Inflammatory macrophage treated with lipopolysaccharide for 4 hours (primary cell): ENCODE measurements at places on chromosomes 6 and 20.

DNA sequence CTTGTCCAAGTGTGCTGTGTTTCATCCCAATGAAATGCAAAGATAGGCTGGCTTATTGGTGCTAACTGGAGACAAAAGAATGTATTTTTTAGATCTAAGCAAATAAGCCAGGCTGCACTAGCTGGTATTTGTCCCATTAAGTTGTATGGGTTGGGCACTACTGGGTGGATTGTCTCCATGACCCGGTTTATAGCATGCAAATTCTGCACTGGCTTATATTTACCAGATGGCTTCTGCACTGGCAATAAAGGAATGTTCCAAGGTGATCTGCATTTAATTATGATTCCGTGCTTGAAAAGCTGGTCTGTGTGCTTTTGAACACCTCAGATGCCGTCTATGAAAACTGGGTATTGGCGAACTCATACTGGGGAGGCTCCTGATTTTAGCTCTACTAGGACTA, 61.4 kb upstream of the MOCS1 start:
- no peak for DNase-seq

GRCh38 chr20:45878076-45878761, 2.8 kb upstream of the ZSWIM1 start:
- DNase-seq: no peak

- no peak for DNase-seq
These were observed 158.3 kb upstream of the CST7 start for GRCh38 chr20:24790746-24791283.

- DNase-seq: peak; percentile 77
These were observed 10.6 kb upstream of the DLK2 start for GRCh38 chr6:43465948-43466347.

- no peak for DNase-seq
These were observed 612 bp downstream of the TNNC2 start for GRCh38 chr20:45826381-45827019.

- DNase-seq: no peak
These were observed 67.6 kb downstream of the NUDT3 start for GRCh38 chr6:34324738-34325444.

- no peak for DNase-seq
These were observed 88.6 kb downstream of the FOXA2 start for GRCh38 chr20:22495789-22496188.

DNA sequence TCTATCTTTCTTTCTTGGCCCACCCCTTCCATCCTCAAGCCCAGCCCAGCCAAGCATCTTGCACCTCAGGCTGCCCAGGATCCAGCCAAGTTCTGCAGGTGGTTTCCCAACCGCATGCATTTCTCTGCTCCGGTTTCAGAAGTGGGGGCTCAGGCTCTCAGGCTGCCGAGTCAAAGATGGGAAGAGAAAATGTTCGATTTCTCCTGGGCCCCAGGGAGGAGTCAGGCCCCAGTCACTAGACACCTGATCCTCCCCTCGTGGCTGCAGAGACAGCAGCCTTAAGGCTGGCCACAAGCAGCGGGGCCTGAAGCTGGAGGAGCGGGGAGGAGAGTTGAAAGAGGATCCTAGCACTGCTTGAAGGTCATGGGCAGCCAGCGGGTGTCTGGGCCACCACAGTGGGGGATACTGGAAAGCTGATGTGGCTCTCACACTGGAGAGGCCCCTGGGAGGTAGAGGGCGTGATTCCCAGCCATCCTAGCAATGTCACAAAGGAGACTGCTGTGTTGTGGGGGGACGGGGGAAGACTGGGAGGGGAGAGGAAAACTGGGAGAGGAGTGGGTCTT, 42.2 kb upstream of the ZFAND3 start:
- no peak for DNase-seq

DNA sequence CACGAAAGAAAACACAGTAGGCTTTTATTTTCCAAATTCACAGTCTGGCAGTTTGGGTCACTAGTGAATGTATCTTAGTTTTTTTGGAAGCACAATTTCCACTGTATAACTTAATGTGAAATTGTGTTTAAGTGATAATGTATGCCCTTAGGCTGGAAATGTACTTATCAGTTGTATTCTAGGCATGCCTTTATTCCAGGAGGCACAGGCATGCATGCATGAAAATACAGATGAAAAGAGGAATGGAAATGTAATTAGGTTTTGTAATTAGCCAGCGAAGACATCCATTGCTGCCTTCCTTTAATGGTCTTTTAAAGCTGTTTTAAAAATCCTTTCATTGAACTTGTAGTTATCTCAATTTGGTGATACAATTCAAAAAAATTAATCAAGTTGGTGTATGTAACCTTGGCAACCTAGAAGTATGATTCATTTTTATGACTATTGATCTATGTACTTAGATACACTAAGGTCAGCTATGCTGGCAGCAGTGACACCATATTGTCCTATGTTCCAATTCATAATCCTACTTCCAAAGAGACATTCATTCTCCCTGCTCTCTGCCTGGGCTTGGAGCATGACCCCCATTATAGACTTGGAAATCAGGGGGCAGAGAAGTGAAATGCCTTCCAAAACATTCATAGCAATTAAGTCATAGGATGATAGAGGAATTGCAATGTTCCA, 73.1 kb downstream of the SNAP25 start:
- no peak for DNase-seq

DNA sequence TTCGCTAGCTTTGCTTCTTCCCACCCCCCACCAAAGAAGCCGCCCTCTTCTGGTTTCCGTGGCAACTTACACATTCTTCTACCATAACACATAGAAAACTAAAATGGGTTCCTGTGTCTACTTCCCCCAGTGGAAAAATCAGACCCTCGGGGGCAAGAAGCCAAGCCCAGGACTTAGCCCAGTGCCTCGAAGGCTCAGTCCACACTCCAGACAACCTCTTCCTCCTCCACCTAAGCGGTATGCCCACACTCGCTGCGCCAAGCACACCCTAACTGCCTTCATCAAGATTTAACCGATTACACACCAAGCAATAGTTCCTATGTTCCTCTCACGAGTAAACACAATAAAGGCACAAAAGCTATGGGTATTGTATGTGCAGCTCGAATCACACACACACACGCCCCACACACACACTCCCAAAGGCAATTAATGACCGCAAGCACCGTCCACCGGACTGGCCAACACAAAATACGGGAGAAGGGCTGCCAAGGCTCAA, 537 bp downstream of the PPIL4 start:
- DNase-seq: peak; percentile 67

GRCh38 chr20:12682613-12683012, 326.2 kb upstream of the SPTLC3 start:
- DNase-seq: no peak

- DNase-seq: no peak
These were observed 93.2 kb downstream of the IRF4 start for GRCh38 chr6:484746-485145.

DNA sequence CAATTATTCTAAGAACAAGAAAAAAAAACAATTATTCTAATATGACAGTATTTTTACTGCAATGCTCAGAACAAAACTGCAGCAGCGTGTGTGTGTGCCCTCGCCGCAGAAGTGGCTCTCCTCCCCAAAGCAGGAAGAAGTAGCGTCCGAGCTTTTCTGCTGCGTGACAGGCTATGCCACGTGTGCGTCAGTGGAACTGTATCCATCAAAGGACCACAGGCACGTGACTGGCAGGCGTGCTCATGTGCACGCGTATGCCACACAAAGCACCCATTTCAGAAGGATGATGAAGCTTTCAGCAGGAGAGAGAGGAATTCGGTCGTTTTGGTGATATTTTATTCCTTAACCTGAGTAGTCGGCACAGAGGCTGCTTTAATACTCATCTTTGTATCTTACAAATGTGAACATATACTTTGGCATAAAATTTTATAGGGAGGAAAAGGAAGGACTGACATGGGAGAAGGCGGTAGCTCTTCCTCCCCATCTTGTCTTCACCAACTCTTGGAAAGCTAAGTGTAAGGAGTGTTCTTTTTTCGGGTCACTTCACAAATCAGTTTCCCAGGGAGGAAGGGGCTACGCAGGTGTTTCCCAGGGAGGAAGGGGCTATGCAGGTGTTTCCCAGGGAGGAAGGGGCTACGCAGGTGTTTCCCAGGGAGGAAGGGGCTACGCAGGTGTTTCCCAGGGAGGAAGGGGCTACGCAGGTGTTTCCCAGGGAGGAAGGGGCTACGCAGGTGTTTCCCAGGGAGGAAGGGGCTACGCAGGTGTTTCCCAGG, 3.4 kb downstream of the TCFL5 start:
- DNase-seq: no peak

DNA sequence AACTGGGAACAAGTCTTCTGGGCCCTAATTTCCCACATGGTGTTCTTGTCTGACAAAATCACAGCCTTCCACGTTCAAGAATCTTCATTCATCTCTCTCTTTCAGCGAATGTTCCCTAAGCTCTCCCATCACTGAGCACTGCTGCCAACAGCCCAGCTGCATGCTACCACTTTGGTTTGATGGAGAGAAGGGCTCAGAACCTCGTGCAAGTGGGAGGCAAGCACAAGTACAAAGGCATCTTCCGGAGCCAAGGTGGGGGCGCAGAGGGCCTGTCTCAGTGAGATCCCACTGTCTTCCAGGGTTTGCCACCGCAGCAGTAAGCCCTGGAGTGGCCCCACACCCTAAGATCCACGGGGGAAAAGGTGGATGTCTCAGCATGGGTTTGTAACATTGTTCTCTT, 17.2 kb downstream of the DLL1 start:
- no peak for DNase-seq

- no peak for DNase-seq
These were observed 44.9 kb downstream of the GINS1 start for GRCh38 chr20:25452333-25452732.

DNA sequence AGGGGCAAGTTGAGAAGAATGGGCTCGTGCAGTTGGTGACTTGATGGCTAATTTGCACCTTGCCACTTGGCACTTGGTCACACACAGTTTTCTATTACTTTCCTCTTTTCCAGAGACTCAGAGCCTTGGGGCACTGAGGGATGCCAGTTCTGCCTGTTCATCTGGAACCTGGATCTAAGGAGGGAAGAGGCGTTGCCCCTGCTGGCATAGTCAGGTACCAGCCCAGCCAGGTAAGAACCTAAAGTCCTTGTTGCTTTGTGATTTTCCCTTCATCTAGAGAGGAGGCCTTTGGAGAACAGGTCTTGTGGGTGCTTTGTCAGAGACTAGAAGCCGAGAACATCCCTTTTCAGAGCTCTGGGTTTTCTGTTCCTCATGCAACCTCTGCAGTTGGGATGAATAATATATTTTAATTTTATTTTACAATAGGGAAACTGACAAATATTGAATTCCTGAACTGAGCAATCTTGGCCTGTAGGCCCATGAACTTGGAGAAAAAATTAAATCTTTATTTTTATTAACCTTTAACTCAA, 11.4 kb downstream of the SYTL3 start:
- DNase-seq: peak; percentile 27

DNA sequence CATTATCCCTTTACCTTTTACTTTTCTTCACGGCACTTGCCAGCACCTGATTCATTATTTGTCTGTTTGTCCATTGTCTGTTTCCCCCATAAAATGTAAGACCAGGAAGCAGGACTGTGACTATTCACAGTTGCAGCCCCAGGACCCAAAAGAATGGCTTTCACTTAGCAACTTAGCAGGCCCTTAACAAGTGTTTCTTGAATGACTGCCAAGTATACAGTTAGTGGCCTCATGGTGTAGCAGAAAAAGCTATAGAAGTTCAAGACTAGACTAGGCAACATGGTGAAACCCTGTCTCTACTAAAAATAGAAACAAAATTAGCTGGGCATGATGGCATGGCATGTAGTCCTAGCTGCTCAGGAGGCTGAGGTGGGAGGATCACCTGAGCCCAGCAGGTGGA, 4.3 kb downstream of the SLC26A8 start:
- DNase-seq: no peak

GRCh38 chr6:104486035-104486434, 373.7 kb downstream of the HACE1 start:
- DNase-seq: no peak

DNA sequence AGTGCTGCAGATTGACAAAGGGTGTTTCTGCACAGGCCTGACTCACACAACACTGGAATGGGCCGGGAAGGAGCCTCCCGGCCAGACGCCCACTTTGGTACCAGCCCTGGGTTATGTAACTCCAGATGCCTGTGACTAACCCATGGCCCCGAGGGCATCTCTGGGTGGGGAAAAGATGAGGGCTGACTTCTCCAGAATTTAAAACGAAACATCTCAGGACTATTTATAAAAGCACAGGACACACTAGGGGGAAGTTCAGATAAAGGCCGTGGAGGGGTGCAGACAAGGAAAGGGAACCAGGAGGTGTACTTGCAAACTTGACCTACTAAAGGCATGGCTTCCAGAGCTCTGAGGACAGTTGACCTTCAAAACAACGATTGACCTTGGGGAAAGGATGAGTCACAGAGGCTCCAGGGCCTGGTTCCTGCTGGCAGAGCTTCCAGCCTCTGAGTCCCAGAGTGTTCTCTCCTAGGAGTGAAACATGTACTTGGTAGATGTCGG, 196.9 kb downstream of the NFATC2 start:
- peak; percentile 83 for DNase-seq

GRCh38 chr6:166950443-166950821, 5.9 kb downstream of the RNASET2 start:
- DNase-seq: peak; percentile 81

GRCh38 chr20:25033265-25033923, 24.5 kb downstream of the ACSS1 start:
- no peak for DNase-seq

DNA sequence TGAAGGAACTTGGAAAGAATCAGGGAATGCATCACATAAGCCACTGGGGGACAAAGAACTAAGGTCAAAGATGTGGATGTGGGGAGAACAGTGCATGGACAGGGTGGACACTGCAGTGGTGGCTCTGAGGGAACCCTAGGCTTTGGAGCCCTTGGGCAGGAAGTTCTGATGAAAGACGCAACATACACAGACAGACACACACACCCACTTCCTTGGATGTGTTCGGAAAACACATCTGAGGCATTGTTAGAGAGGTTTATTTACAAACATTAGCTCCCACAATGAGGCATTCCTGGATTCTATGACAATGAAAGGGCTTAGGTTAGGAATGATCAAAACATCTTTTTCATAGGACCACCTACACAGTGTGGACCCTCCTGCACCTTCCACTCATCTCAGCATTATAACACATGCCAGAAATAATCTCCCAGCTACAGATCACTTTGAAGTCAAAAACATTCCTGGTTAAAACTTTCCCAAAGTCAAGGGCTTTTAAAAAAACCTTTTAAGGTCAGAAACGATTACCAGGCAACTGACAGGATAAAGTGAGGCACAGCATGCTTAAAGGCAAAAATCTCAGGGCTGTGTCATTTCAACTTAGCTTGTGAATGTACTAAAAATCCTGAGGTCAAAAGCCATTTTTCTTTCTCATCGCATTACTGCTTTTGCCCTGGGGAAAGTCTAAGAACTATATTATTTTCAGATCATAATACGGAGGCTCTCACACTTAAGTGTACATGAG, 6.4 kb upstream of the METTL24 start:
- DNase-seq: no peak

DNA sequence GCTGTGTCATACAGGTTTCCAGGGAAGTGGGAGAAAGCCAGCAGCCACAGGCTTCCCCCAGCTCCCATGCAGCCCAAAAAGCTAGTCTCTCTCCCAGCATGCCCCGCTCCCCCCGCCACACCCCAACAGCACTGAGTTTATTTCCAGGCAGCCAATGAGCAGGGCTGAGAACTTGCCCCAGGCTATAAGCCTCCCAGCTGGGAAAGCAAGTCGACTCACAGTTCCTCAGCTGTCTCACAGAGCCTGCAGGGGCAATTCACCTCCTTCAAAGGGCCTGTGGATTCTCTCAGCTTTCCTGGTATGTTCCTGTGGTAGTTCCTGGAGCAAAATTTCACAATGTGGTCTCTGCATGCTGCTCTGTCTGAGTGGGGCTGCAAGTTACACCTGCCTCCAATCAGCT, 34.2 kb downstream of the PAX1 start:
- no peak for DNase-seq

- no peak for DNase-seq
These were observed 13.0 kb upstream of the MOXD1 start for GRCh38 chr6:132414322-132414721.

- no peak for DNase-seq
These were observed 85.0 kb downstream of the YTHDF1 start for GRCh38 chr20:63130658-63131577.
